ENCODE measurements at places on chromosomes 2 and 18. TPM values are rescaled to one million over a fixed set of nuclear protein-coding genes. Genes with fewer than 3 reads are reported as not detected.

The WDR43 gene
- 59.1 TPM for total RNA-seq

The SKA1 gene
- total RNA-seq = 18.0 TPM

The OR6B2 gene
- total RNA-seq = not detected

The ABCG5 gene
- total RNA-seq = not detected

The RGPD3 gene
- total RNA-seq = 0.51 TPM

The IL36A gene
- not detected for total RNA-seq

The SCYGR3 gene
- not detected for total RNA-seq

The LYPD6 gene
- 14.1 TPM for total RNA-seq

The ABCB11 gene
- total RNA-seq = under 0.01 TPM

The GCKR gene
- 0.85 TPM for total RNA-seq

The SERPINB7 gene
- not detected for total RNA-seq

The FAM124B gene
- 139 TPM for total RNA-seq

The ADD2 gene
- total RNA-seq = 13.3 TPM

The LCT gene
- total RNA-seq = under 0.01 TPM

The IL1RL2 gene
- 0.09 TPM for total RNA-seq

The GAREM1 gene
- total RNA-seq = 1.4 TPM

The TFCP2L1 gene
- 0.28 TPM for total RNA-seq

All from dermis blood vessel endothelial cell (primary cell).